LoVo (cell line): ENCODE measurements at places on chromosomes 2 and 18.
A peak's percentile ranks its signal among the peaks of the same experiment; 100 is the strongest.

DNA sequence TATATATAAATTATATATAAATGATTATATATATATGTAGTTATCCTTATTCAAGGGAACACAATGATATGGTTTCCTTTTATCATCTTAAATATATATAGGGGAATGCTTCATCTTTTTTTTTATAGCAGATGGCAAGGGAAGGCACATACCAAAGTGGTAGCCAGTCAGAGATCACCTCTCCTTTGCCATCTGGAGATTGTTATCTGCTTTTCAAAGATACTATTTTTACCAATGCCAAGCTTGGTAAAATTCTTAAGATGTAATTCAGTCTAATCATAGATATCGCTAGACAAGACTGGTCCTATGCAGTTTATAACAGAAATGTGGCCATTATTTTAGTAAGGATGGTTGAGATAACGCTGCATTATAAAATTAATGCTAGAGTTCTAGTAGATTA lies 64.7 kb upstream of the DSEL start:
- DNase-seq = no peak

DNA sequence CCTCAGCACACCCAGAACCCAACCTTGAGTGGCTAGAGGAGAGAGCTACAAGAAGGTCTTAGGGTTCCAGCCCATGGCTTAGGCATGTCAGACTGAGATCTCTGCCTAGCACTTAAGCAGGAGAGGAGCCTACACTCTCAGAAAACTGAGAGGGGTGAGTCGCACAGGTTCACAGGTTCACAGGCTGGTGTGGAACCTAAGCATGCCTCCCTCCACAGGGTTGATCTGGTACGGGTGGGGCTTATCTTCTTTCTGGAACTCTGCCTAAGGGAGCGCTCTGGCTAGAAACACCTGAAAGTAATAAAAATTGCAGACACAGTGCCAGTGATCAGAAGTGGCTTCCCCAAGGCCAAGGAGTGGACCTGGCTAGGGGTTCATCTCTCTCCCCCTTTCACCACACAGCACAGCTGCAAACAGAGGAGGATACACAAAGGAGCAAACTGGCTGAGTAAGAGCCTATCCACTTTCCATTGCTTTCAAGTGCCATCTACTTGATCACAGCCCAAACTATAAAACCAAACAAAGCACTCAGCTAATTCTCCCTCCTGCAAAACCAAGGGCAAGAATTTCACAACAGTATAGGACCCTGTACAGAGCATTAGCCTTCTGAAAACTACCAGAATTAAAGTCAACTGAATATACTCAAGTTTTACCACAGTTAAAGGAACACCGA lies 481.9 kb upstream of the SETBP1 start:
- no peak for DNase-seq

GRCh38 chr2:189534854-189535832 lies 45.4 kb downstream of the SLC40A1 start:
- DNase-seq = no peak

GRCh38 chr2:8729939-8730338 lies 48.1 kb downstream of the ID2 start:
- DNase-seq = no peak

- DNase-seq = peak; percentile 16
Observed at GRCh38 chr2:102442967-102443828, 20.2 kb downstream of the IL18RAP start.

GRCh38 chr18:34773378-34773777 lies 63.3 kb downstream of the DTNA start:
- DNase-seq = no peak

DNA sequence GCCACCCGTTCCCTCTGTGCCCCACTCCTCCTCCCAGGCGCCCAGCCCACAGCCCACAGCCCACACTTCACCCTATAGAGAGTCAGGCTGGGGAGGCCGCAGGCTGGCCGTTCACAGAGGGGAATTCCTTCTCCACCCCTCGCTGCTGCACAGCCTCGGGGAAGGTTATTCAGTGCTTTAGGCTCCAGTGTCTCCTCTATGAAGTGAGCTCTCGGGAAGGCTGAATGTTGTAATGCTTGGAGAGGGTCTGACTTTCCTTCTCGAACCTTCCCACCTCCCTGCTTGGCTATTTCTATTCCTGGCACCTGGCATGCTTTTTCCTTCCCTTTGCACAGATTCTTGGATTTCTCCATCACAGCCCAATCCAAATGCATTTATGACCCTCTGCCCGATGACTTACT lies 62.5 kb upstream of the SMAD7 start:
- DNase-seq = no peak

DNA sequence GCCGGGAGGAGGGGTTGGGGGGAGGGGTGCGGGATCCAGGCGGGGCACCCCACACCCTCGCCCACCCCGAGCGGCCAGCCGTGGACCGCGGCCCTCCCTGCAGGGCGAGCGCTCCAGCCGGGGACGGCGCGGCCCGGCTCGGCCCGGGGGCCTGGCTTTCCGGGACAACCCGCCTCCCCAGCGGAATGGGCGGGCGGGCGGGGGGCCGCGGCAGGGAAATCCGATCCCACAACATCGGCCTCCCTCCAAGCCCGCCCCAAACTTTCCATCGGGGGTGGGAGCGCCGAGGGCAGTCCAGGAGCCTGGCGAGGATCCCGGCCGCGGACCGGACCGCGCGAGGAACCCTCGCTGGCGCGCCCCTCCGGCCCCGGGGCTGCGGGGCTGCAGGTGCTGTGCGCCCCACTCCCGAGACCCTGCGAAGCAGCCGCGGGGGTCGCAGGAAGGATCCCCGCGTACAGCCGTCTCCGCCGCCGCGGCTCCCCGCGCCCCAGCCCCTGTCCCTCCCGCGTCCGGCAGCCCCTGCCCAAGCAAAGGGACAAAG lies 529 bp downstream of the SEMA4C start:
- DNase-seq = no peak

DNA sequence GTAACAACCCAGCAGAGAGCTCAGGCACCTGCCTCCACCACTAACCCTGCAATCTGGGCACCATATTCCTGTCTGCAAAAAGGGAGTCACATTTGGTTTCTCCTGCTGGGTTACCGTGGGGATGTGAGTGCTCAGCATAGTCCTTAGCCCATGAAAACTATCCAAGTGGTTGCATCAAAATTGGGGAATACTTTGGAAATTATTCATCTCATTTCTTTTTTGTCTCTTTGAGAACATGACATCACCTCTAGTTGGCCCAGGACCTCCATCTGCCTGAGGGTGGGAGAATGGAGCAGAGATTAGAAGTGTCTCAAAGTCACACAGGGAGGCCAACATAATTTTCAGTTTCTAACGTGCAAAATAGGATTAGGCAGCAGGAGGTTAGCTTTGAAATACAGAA lies 19.3 kb upstream of the SPP2 start:
- no peak for DNase-seq

DNA sequence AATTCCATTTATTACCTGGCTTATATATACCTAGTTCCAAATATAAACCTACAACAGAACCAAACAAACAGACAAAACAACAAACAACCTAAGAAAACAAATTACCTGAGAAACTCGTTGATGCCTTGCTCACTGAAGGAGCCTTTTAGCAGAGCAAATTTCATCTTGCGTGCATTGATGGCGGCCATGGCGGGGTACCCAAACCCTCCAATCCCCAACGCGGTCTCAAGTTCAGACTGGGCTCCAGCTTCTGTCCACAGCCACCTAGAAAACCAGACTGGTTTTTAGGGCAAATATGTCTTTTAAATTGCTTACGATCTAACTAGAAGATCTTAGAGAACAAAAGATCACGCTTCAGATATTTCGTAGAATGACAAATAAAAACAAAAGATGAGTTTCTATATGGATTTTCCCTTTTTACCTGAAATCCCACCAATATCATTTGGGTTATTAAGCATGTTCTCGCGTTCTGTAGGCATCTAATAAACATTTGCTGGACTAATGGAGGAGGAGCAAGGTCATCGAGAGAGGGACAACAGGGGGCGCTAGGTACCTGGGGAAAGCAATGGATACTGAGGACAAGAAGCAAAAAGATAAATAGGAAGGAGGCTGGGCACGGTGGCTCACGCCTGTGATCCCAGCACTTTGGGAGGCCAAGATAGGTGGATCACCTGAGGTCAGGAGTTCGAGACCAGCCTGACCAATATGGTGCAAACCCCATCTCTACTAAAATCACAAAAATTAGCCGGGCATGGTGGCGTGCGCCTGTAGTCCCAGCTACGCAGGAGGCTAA lies 25.2 kb downstream of the PDIA6 start:
- no peak for DNase-seq

DNA sequence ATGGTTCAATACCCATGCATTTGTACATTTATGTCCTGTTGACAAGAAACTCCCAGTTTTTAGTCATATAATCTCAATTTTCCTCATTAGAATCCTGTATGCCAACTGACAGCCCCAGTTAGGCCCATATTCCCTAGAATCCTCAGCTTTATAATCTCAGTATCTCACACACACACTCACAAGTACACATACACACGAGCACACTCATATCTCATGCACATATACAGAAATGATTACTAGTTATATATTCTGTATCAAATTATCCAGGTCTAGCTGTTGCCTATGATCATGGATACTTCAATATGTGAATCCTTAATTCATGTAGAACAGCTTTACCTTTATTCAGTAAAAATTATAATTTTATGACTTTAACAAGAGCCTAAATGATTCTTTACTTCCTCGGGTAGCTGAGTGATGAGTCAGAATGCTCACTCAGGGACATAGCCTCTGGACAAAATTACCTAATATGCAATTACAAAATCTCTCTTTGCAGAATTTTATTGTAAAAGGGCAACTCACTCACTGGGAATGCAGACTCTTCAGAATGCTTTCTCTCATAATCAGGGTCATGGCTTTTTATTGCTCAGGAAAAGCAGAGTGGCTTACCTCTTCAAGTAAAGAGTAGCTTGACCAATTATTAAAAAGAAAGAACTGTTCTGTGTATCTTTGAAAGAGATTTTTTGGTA lies 193.6 kb upstream of the PIK3C3 start:
- DNase-seq = no peak

DNA sequence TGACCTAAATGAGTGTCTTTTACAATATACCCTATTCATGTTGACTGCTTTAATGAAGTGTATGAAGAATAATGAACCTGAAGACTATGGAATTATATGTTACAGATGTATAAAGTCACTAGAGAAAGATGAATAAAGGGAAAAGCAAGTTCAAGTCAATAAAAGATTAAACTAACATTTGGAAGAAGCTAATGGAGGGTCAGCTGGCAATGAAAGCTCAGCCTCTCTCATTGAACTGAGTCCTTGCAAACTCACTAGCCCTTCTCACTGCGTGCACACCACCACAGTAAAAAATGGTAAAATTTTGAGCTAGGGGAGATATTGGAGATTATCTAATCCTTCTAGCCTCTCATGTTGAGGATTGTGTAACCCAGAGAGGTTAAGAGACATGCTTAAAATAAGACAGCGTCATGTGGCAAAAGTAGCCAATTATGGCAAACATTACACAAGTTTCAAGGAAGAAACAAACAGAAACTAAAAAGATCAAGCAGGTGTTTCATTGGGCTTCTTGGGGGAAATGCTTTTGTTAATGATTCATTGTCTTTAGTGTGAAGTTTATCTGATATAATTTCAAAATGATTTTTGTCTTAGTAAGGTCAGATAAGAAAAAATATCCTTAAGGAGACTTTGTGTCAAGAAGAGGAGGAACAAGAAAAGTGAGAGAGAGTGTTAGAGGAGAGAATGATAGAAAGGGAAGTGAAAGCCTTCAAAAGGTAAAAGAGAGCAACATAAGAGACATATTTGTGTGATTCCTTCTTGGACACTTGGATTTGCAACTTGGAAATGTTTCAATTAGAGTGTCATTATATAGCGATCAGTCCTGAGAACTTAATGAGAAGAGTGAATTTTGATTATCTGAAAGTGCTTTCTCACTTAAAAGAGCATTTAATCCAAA lies 893.7 kb upstream of the FAM98A start:
- DNase-seq = no peak

DNA sequence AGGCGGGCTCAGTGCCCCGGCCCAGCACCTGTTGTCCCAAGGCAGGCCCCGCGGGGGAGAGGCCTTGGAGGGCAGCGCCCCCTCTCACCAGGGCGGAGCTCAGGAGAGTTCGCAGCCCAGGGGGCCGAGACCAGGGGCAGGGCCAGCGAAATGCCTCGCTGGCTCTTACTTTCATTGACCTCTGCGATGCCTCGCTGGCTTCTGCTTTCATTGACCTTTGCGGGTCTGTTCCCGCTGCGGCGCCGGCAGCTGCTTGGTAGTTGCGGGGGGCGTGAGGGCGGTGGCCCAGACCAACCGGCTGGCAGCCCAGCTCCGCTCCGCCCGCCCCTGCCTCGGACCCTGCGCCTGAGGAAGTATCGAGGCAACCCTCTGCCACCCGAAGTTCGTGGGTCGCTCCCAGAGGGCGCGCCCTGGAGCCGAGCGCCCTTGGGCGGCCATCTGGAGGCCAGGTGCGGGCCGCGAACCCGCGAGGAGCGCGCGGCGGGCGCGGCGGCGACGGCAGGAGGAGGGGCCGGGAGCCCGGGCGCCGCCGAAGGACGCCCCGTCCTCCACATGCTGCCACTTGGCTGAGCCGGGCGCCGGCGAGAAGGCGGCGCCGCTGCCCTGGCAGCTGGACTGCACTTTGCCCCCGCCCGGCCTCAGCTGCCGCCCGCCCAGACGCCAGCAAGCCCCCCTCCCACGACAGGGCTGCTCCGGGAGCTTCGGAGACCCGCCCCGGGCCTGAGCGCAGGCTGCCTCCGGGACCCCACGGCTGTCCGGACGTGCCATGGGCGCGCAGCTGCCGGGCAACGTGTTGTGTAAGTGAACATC lies 118.0 kb upstream of the MSTN start:
- peak; percentile 90 for DNase-seq

DNA sequence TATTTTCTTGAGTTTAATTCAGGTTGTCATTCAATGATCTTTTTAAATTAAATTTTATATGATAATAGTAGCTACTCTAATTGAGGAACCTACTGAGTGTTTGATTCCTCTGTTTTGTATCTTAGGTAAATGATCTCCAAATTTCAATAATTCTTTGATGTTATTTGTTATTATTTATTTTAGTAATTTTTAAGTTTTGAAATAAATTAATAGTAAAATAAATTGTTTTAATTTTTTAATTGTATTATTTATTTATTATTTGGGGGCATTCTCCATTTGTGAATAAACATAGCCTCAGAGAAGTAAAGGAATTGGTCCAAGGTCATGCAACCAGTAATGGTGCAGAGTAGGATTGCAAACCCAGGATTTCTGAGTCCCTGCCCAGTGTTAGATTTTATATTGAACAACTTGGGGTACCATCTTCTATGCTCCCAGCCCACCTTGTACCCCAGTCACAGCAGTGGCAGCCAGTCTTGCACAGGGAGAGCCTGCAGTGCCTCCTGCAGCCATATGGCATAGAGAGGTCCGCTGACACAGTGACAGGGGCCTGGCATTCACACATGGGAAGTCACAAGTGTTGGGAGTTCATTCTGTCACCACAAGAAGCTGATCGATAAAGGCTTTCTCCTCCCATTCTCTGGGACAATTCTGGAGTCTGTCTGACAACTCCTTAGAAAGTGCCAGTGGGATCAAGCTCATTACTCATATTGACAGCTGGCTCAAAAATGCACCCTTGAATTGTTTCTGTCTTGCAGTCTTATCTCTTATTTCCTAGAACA lies 110.0 kb upstream of the ETAA1 start:
- DNase-seq = no peak

GRCh38 chr2:85062565-85062964 lies 70.6 kb upstream of the TCF7L1 start:
- no peak for DNase-seq

- DNase-seq = no peak
Observed at GRCh38 chr2:114011713-114012112, 121.8 kb downstream of the ACTR3 start.

GRCh38 chr2:34419856-34420255 lies 820.8 kb upstream of the FAM98A start:
- no peak for DNase-seq
